ENCODE measurements at places on chromosomes 7 and 10.

DNA sequence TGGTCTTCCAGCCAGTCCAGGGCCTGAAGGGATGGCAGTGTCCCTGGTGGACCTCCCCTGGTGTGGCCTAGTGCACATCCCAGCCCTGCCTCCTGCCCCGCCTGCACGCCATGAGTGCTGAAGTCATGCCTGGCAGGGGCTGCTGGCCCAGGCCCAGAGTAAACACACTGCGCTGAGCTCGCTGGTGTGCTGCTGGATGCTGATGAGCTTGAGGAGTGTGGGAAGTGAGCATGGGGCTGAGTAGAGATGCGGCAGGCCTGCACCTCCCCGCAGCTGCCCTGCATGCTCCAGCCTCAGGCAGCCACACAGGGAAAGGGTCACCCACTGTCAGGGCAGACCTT, 43.2 kb downstream of the HTRA1 start:
- DNase-seq = no peak

GRCh38 chr7:16063716-16064675, 357.3 kb downstream of the CRPPA start:
- DNase-seq = no peak

DNA sequence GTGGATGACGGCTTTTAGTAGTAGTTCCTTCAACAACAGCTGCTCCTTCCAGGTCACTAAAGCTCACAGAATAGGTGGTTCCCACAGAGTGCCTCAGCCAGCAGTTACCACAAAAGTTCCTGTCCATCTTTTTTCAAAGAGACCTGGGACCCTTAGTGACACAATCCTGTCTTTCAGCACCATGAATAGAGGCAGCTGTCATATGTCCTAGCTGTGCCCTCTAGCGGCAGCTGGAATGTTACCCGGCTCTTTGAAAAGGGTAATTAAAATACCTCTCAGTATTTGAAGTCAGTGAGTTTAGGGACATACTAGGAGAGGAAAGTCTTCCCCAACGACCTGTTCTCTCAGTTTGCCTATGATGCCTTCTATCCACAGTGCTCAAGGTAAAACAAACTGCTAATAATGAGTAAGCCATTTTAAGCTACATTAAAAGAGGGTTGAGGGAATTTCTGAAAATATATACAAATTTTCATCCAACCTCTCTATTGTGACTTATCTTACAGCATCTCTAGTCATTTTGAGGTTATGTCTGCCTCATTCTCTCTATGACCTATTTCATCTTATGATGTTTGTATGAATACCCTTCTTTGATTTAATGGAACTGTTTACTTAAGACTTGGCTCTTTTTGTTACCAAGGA, 290.8 kb downstream of the NXPH1 start:
- DNase-seq = peak; percentile 72

DNA sequence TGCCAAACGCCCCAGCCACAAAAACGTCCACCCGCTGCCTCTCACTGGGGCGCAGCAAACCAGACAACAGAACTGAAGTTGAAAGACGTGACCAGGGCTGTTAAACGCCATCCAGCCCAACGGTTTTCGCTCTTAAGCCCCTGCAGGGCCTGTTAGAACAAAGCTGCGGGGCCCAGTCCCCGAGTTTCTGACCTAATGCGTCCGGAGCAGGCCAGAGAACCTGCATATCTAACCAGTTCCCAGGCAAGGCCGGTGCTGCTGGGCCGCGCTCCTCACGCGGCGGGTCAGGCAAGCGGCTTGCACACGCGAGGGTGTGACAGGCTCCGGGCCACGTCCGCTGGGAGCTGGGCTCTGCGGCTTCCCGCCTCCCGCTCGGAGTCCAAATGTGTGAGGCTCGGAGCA, 87.0 kb downstream of the PTPRN2 start:
- no peak for DNase-seq

GRCh38 chr10:20641605-20642004, 255.5 kb downstream of the NEBL start:
- DNase-seq = no peak

DNA sequence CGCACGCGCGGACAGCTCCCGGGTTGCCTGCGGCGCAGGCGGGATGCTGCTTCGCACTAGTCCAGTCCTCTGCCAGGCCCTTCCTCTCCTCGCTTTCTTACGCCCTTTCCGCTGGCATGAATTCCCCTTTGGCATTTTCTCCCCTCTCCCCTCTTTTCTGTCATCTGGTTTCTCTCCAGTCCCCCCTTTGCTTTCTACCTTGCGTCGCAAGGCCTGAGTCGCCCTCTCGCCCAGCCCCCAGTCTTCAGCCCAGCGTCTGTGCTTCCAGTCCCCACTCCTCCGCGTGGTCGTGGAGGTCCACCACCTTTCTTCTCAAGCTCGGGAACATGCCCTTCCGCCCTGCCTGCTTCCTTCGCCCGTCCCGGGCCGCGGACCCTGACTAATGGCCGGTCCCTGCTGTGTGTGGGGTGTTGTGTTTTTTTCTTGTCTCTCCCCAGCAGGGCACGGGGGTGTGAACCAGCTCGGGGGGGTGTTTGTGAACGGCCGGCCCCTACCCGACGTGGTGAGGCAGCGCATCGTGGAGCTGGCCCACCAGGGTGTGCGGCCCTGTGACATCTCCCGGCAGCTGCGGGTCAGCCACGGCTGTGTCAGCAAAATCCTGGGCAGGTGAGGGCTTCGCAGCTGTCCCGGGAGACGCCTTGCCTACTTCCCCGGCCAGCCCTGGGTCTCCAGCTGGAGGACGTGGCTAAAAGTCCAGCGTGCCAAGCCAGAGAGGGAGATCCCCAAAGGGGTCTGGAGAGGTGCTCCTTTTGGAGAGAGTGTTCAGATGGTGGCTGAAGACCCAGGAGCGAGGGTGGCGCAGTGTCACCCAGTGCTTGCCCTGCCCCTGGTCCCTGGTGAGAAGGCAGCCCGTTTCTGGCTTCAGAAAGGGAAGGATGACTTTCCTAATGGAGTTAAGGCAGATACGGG, 4.2 kb downstream of the PAX2 start:
- DNase-seq = no peak

DNA sequence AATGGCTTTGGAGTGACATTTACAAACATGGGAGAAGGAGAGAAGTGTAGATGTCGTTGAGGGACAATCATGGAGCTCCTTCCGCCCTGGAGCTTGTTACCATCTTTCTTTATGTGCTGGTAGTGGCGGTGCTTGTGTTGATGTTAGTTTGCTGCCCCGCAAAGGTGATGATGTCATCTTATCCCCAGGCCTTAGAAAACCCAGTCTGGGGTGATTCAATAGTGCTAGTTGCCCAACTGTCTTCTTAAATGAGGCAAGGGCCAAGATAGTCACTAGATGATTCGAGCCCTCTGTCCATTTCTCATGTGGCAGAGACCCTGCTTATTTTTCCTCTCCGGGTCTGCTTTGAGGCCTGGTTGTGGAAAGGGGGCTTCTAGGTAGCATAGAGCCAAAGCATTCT, 277.4 kb downstream of the CCSER2 start:
- no peak for DNase-seq

- DNase-seq = peak; percentile 82
These were observed 590.4 kb upstream of the PFKP start for GRCh38 chr10:2476812-2477553.

GRCh38 chr7:95469187-95469586, 16.6 kb upstream of the ASB4 start:
- DNase-seq = no peak

DNA sequence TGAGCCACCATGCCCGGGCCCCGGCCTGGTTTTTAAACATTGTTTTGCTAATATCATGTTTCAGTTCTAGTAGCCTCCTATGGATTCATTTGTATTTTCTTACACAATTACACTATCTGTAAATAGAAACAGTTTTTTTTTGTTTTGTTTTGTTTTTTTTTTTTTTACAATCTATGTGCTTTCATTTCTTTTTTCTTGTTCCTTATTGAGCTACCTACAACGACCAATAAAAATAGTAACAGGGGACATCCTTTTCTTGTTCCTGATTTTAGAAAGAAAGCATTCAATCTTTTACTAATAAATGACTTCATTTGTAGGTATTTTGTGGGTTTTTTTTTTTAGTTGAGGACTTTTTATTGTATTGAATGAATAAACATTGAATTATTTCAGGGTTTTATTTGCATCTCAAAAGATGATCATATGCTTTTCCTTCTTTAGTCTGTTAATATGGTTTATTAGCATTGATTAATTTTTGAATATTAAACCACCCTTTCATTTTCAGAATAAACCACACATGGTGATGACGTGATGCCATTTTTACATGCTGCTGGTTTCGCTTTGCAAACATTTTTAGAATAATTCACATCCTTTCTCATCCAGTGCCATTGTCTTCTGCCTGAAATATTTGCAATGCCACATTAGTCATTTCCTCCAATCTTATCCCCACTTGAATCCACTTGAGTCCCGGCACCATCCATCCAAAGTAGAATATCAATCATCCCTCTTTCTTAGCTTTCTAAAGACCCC, 18.1 kb upstream of the AKR1E2 start:
- DNase-seq = no peak

- DNase-seq = no peak
These were observed 51.3 kb upstream of the GSDME start for GRCh38 chr7:24808518-24808917.

- DNase-seq = no peak
These were observed 120.3 kb downstream of the FOXP2 start for GRCh38 chr7:114534953-114535352.

GRCh38 chr7:108973075-108973474, 403.4 kb downstream of the DNAJB9 start:
- DNase-seq = no peak

- DNase-seq = peak; percentile 7
These were observed 70.3 kb downstream of the C10orf143 start for GRCh38 chr10:130040351-130040750.

GRCh38 chr10:26378861-26379294, 59.3 kb upstream of the APBB1IP start:
- DNase-seq = no peak

DNA sequence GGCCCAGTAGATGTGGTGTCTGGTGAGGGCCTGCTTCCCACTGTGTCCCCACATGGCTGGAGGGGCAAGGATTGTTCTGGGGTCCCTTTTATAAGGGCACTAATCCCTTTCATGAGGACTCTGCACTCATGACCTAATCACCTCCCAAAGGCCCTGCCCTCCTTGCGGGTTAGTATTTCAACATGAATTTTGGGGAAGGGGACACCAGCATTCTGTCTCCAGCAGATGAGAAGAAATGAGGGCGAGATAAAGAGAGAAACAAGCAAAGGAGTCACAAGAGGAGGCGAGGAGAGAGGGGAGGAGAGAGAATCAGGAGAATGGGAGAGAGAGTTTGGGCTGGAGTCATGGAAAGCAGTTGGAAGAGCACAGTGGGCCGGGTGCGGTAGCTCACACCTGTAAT, 83.7 kb downstream of the C10orf105 start:
- no peak for DNase-seq

DNA sequence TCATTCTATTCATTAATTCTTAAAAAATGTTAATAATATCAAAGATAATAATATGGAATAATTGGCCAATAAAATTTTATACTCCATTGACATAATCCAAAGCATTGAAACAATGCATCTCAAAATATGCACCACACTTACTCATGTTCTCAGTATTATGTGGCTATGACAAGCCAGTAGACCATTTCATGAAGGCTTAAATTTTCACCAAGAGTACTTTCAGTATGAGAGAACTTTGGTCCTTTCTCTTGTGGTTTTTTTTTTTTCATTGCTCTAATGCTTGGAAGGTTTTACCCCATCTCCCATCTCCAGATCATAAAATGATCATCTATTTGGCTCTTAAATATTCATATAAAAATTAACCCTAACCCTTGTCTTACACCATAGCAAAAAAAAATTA, 45.5 kb upstream of the TMEM140 start:
- no peak for DNase-seq

DNA sequence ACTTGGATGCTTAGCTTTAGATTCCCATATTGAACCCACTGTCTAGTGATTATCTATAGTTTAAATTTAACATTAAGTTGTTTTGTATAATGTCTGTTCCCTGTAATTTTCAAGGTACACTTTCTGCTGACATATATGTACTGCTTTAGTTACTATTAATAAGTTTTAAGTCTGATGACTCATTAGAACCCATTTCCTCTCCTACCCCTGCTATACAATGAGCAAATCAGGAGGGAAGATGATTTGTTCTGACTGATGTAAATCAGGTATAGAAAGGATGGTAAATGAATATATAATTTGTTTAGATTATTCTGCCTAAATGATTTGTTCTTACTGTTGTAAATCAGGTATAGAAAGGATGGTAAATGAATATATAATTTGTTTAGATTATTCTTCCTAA, 691.8 kb downstream of the NXPH1 start:
- DNase-seq = no peak

GRCh38 chr7:100626530-100627237, 14.3 kb downstream of the MOSPD3 start:
- peak; percentile 79 for DNase-seq

DNA sequence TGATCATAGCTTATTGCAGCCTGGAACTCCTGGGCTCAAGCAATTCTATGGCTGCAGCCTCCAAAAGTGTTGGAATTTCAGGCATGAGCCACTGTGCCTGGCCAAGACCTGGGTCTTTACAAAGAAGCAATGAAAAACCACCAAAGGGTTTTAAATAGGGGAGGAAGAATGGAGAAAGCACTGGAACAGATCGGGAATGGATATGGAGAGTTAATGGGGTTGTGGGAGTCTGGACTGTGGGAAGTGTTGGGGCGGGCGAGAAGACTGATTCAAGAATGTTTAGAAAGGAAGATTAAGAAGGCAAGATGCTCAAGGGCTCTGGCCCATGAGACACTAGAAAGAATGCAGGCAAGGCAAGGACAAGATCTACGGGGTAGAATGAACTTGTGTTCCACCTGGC, 98.5 kb downstream of the CARD11 start:
- no peak for DNase-seq

GRCh38 chr7:21314954-21315353, 112.9 kb upstream of the SP4 start:
- no peak for DNase-seq

DNA sequence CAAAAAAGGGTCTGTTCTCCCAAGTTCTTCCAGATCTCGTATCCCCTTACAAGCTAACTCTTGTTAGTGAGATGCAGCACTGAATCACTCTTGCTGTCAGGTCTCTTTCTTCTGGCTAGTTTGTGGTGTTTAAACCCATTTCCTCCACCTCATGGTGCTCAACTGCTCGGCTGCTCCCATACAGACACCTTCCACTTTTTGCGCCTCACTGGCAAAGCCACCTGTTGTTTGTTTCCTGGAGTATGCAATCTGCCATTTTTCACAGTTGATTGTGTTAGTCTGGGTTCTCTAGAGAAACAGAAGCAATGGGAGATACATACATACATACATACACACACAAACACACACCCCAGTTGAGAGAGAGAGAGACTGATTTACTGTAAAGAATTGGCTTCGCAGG, 124.4 kb upstream of the SP8 start:
- no peak for DNase-seq

DNA sequence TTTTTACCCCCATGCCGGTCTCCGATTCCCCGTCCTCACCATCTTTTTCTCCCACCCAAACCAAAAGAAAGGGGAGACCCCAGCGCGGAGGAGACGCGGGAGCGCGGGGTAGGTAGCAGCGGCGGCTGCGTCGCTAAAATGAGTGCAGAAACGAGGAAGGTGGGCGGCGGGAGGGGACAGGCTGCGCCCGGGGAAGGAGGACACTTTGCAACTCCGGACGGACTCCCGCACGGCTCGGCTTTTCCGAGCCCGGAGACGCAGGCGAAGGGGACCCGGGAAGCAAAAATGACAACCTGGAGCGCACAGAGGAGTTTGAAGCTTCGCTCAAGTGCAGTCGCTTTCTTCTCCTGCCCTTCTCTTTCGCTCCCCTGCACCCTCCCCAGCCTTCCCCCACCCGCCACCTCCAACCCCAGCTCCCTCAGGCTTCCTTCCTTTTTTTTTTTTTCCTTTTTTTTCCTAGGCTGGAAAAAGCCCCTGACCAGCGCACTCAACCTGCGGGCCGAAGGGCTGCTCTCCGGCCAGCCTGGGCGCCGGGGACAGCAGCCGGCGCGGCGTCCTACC, 453 bp downstream of the SFMBT2 start:
- no peak for DNase-seq

GRCh38 chr10:13659887-13660550, 73.3 kb downstream of the PRPF18 start:
- DNase-seq = no peak

Measured in H1 (cell line).